Fibroblast of villous mesenchyme (primary cell): ENCODE measurements at places on chromosomes 6 and 20. TPM values are rescaled to one million over a fixed set of nuclear protein-coding genes. Genes with fewer than 3 reads are reported as not detected.

Gene NHLRC1
- total RNA-seq, result 1.7 and 2.6 TPM in 2 replicates

Gene PRR18
- under 0.01 TPM in 1 of 2 replicates, not detected in the other for total RNA-seq

Gene SH3BGRL2
- 2.6 TPM in 2 replicates for total RNA-seq

Gene NR2E1
- not detected in 2 replicates for total RNA-seq

Gene HSD17B8
- 4.2 and 4.7 TPM in 2 replicates for total RNA-seq

Gene EFCAB8
- total RNA-seq, result 0.32 and 1.3 TPM in 2 replicates

Gene DPPA5
- total RNA-seq, result not detected in 2 replicates

Gene SLC2A10
- 45.4 and 52.7 TPM in 2 replicates for total RNA-seq

Gene MYO6
- 14.2 and 15.1 TPM in 2 replicates for total RNA-seq

Gene DEFB113
- not detected in 2 replicates for total RNA-seq

Gene ZC2HC1B
- total RNA-seq, result not detected in 2 replicates

Gene EPHA7
- 0.32 and 0.43 TPM in 2 replicates for total RNA-seq

Gene HSPA1L
- 0.86 and 0.97 TPM in 2 replicates for total RNA-seq

DNA sequence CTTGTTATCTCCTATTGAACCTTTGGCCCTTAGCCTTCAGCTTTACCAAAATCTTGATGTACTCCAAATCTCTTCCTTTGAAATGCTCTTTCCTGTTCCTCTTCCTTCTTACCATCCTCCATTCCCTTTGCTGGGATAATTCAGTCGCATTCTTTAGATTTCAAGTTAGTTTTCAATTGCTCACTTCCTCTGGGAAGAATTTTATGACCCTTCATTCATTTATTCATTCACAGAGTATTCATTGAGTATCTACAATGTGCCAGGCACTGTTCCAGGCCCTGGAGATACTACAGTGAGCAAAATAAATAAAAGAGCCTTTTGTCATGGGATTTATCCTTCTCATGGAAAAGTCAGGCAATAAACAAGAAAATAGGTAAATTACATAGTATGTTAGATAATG, 548.2 kb upstream of the FLRT3 start:
- no peak for DNase-seq

DNA sequence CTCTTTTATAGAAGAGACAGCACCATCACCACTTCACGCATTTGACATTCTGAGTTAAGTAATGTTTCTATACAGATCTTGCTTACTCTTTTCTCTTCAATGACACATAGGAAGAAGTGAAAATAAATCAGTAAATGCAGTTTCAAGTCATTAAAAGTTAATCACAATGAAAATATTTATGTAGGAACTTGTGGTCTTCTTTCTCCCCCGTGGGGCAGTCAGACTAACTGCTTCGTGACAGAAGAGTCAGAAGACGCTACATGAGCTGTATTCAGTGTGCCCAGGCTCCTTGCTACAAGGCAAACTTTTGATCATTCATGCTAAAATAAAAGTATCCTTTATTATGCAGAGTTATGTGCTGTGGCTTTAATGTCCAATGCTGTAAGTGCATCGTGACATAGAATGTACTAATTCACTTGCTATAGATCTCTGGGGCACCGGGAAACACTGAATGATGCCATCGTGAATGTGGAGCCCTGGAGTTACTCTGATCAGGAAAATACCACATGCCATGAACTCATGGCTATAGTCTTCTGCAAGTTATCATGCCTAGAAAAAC, 117.8 kb upstream of the TRAF3IP2 start:
- DNase-seq, result no peak

DNA sequence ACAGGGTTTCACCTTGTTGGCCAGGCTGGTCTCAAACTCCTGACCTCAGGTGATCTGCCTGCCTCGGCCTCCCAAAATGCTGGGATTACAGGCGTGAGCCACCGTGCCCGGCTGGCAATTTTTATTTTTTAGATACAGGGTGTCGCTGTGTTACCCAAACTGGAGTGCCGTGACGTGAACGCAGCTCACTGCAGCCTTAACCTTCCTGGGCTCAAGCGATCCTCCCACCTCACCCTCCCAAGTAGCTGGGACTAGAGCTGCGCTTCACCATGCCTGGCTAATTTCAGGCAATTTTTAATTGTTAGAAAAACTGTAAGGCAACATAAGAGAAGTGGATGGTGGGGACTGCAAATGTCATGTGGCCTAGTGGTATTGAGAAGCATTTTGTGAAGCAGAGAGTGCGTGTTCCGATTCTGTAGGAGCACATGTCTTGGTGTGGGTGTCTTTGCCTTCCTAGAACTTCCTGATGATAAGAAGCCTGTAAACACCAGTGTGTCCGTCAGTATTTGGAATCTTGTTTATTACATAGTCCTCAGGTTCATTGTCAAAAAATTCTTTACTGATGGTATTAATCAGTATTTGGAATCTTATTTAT, 18.0 kb downstream of the JARID2 start:
- no peak for DNase-seq

DNA sequence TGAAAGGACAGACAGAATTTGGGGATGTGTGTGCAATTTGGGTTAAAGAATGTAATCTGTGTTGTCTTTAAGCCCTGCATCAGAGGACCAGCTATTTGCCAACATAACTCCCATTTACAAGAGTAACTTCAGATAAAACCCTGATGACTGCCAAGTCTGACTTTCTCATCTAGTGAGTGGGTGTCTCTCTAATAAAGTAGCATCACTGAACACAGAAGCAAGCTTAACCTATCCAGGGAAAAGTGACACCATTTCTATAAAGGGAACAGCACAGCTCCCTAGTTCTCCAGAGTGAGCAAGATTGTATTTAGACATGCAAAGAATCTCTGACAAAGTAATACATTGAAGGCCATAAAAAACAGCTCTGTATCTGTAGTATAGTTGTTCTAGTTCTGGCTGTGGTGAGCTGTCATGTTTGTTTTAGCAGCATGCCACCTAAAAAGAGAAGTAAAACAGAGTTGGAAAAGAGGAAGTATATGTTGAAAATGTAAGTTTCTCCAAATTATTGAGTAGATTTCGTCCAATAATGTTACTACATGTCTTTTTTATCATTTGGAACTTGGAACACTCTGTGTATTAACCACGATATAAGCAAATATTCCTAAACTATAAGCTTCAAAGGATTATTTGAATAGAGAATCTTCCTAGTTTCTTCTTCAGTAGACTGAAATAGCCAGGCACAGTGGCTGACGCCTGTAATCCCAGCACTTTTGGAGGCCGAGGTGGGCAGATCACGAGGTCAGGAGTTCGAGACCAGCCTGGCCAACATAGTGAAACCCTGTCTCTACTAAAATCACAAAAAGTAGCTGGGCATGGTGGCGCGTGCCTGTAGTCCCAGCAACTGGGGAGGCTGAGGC, 8.8 kb upstream of the PIM1 start:
- DNase-seq, result peak; percentile 82

GRCh38 chr6:3046295-3046694, 22.0 kb upstream of the RIPK1 start:
- no peak for DNase-seq

- no peak for DNase-seq
Observed at GRCh38 chr20:37418591-37419109, 72.7 kb downstream of the SRC start.

DNA sequence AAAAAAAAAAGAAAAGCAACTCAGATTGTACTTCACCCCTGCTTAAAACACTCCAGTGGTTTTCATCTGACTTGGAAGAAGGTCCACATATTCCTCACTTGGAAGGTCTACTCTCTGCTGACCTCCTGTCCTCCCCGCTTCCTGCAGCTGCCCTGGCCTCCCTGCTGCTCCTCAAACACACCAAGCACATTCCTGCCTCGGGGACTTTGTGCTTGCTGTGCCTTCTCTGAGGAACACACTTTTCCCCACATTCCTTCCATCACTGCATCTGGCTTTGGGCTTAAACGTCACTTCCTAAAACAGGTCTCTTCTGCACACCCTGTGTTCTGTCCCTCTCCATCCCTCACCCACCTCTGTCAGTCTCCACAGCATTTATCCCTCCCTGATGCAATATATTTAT, 4.9 kb upstream of the PDYN start:
- DNase-seq, result no peak

- DNase-seq, result no peak
Observed at GRCh38 chr6:124661097-124661661, 301.1 kb upstream of the RNF217 start.

DNA sequence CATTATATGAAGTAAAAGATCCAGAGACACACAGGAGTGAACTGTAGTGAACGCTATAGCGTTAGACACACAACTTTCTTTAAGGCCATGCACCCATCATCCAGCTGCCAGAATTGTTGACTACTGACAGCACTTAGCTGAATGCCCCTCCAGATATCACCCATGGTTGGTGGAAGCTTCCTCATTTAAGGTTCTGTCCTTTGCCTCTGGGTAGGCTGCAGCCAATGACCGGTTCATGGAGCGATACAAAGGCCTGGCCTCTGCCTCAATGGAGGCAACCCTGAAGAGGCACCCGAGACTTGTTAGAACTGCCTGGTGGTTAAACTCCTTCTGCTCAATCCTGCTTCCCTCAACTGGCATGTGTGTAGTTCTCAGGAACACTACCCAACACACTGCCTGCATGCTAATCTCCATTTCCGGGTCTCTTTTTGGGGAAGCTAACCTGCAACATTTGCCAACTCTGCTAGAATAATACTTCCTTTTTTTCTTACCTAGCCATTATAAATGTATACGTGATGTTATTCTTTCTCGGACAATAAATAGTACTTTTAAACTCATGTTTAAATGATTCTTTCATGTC, 49.8 kb upstream of the THEMIS start:
- no peak for DNase-seq

DNA sequence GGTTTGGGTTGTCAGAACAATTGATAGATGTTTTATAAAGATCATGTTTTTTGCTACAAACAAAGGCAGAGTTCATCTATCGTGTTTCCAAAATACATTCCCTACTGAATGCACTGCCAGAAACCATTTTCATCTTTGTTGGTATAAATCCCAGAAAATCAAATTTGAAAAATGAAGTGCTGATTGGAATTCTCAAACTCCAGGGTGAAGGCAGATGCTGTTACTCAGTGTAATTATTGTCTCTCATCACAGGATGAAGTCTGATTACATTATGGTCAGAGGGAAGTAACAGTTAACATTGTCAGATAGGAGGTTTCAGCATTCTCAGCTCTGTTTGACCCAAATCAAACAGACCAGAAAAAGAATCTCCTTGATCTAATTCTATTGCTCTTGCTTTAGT, 198.4 kb upstream of the KCNK16 start:
- no peak for DNase-seq

DNA sequence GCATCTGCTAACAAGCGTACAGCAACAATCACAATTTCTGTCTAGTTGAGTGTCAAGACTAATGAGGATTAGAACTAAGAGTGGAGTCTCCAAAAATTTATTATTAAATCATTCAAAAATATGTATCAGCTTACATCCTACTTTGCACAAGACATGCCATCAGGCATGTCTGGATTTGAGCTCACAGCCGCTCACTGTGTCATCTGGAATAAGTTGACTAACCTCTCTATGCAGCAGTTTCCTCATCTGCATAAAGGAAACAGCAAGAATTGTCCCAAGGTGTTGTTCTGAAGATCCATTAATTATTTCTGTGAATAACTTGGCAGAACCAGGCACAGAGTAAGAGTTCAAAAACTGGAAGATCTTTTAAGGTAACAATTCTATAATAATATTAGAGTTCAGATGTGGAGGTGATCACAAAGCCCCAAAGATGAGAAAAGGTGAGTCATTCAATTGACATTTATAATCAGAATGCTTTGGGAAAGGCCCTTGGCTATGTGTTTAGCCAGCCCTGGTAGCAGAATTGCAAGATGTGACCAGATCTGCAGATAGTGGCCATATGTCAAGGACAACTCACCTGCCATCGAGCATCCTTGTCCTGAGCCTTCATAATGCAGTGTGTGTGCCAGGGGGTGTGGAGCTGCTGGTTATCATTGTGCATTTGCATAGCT, 264.0 kb downstream of the FOXA2 start:
- no peak for DNase-seq

DNA sequence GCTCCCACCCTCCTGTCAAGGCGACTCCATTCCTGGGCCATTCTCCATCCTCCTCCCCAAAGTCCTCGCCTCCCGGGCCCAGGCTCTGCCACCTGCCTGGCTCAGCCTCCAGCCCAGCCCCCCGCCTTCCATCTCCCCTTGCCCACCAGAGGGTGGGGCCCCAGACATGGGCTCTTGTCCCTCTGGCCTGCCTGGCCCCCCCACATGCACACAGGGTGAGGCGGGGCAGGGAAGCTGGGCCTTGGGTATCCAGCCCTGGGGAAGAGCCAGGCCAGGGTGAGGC, 95.2 kb downstream of the YTHDF1 start:
- DNase-seq, result no peak

- no peak for DNase-seq
Observed at GRCh38 chr20:50247196-50248094, 56.8 kb downstream of the CEBPB start.

DNA sequence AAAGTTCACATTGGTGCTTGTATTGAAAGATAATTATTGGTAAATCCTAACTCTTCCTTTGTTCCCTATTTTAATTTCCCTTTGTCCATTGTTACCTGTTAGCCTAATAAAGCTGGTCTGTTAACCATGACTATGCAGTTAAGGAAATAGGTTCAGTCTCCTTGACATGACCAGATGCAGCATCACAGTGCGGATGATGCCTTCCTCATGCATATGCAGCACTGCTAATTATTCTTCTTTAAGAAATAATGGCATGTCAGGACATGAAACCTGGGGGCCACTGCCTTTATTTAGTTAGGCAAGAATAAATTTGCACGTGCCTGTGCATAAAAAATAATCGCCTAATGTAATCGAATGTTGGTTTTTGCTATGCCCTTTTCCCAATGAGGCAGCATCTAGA, 16.5 kb downstream of the PBOV1 start:
- no peak for DNase-seq

DNA sequence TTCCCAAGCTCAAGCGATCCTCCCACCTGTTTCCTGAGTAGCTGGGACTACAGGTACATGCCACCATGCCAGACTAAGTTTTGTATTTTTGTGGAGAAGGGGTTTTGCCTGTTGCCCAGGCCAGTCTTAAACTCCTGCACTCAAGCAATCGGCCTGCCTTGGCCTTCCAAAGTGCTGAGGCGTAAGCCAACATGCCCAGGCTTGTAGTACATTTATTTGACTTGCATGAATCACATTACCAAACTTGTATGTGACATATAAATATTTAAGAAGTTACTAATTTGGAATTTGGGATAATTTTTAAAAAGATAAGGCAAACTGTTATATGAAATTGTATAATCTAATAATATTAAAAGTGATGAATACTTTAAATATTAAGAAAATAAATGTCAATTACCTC, 157.6 kb downstream of the MCHR2 start:
- no peak for DNase-seq

- no peak for DNase-seq
Observed at GRCh38 chr20:33311996-33312395, 29.0 kb downstream of the BPIFB1 start.

GRCh38 chr6:111802015-111802414, 71.2 kb downstream of the FYN start:
- no peak for DNase-seq

- DNase-seq, result no peak
Observed at GRCh38 chr6:79138146-79138545, 60.1 kb upstream of the PHIP start.

- peak; percentile 79 for DNase-seq
Observed at GRCh38 chr6:137148306-137149034, 25.0 kb downstream of the IL22RA2 start.

- no peak for DNase-seq
Observed at GRCh38 chr6:108998485-108998884, 96.2 kb downstream of the SESN1 start.
